CD4-positive, alpha-beta memory T cell (primary cell): ENCODE measurements at places on chromosomes 7 and 10.

GRCh38 chr7:45225311-45225947, 67.8 kb downstream of the RAMP3 start:
- DNase-seq = no peak

GRCh38 chr10:130233426-130233825, 97.2 kb downstream of the GLRX3 start:
- DNase-seq = no peak

DNA sequence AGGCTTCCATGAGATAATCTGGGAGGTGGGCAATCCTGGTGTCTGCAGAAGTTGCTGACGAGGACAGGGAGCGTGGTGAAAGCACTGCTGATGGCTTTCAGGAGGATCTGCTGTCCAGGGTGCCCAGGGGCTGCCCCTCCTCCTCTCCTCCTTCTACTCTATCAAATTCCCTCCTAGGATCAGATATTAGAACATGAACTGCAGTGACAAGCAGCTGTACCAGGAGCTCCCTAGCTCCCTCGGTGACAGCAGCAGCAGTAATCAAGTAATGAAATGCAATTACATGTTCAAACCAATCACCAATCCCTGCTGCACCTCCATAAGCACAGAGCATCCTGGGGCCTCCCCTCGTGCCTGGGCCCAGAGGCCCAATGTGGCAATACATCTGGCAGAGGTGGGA, 46.9 kb downstream of the GRID1 start:
- DNase-seq = no peak

- no peak for DNase-seq
These were observed 32.1 kb downstream of the KCNMA1 start for GRCh38 chr10:77605466-77605865.

DNA sequence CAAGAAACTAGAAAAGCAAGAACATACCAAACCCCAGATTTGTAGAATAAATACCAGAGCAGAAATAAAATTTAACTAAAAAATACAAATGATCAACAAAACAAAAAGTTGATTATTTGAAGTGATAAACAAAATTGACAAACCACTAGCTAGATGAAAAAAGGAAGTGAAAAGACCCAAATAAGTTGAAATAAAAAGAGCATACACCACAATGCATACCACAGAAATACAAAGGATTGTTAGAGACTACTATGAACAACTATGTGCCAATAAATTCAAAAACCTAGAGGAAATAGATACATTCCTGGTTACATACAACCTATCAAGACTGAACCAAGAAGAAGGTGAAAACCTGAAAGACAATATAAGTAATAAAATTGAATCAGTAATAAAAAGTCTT, 333.4 kb downstream of the SH2D4B start:
- DNase-seq = no peak

GRCh38 chr10:93154531-93154930, 80.8 kb downstream of the CYP26A1 start:
- DNase-seq = no peak

DNA sequence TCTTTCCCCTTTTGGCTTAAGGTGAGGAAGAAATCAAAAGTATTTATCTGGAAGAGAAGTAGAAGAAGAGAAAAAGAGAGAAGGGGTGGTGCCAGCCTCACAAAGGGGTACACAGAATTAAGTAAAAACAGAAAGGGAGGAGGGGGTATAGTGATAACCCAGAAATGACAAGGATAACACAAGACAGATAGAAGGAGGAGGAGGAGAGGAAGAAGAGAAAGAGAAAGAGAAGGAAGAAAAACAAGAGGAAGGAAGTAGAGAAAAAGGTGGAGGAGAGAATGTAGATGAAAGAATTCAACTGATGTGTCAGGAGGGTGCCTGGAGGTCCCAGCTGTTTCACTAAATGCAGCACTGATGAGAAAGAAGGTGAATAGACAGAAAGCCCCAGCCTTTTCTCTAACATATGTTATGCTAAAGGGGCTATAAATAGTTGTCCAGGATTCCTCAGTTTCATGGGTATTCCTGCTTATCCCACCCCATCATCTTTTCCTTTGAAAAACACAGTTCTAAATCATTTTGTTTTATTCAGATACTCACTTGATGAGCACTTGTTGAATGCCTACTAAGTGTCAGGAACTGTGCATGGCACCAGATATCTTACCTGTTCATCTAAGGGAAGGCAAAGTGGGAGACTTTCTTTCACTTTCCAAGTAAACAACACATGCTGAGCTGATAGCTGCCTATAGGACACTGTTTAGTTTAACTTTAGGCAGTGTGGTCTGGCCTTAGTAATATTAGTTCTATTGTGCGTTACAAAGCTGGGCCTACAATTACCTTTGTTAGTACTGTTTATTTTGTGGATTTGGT, 8.0 kb downstream of the SEMA3E start:
- no peak for DNase-seq

GRCh38 chr10:12716042-12716441, 285.5 kb downstream of the CCDC3 start:
- DNase-seq = no peak

DNA sequence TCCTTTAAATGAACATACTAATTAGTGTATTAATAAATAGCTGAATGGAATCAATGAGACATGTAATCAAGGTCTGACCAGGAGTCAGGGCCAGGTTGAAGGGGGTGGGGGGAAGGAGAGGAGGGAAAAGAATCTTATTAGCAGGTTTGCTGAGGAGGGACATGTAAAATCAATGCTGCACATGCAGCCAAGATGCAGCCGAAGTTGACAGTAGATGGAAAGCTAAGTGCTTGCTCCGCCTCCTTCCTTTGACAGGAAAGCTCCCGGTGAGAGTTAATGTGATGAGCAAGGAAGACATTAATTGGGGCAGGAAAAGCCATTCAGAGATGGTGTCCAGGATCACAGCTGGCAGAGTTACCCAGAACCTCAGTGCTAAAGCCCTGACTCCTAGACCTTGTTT, 24.4 kb downstream of the PLXNA4 start:
- no peak for DNase-seq

DNA sequence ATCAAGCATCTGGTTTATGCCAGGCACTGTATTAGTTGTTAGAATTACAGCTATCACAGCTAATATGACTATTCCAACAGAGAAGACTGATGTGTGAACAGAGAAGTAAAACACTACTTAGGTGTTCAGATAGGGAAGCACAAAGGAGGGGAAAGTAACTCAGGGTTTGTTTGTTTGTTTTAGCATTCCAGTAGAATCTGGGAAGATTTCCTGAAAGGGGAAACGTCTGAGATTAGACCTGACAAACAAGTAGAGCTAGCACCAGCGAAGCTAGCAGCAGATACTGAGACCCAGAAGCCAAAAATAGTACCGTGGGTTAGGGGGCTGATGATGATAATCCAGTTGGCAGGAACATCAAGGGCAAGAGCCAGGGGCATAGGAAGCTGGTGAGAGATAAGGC, 28.8 kb upstream of the KLHL7 start:
- DNase-seq = no peak

- peak; percentile 62 for DNase-seq
These were observed 31.0 kb downstream of the GET4 start for GRCh38 chr7:907158-907980.

GRCh38 chr7:159067576-159068487, 76.8 kb downstream of the VIPR2 start:
- no peak for DNase-seq

GRCh38 chr7:8109196-8110022, 140.8 kb downstream of the GLCCI1 start:
- DNase-seq = no peak

DNA sequence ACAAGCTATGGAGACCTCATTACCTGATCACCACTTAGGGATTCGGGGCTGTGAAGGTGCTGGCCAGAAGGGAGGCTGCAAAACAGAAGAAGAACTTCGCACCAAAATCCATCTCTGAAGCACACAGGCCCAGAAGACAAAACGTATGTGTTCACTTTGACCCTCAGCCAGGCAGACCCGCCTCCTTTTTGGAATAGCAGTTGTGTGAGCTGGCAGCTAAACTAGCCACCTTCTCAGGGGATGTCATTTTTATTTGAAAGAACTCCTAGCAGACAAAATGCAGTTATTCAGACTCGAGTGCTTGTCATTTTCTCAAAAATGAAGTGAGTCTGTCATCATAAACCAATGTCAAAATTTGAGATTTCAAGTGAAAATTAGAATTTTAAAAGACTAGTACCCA, 71.7 kb downstream of the TNS3 start:
- DNase-seq = no peak

DNA sequence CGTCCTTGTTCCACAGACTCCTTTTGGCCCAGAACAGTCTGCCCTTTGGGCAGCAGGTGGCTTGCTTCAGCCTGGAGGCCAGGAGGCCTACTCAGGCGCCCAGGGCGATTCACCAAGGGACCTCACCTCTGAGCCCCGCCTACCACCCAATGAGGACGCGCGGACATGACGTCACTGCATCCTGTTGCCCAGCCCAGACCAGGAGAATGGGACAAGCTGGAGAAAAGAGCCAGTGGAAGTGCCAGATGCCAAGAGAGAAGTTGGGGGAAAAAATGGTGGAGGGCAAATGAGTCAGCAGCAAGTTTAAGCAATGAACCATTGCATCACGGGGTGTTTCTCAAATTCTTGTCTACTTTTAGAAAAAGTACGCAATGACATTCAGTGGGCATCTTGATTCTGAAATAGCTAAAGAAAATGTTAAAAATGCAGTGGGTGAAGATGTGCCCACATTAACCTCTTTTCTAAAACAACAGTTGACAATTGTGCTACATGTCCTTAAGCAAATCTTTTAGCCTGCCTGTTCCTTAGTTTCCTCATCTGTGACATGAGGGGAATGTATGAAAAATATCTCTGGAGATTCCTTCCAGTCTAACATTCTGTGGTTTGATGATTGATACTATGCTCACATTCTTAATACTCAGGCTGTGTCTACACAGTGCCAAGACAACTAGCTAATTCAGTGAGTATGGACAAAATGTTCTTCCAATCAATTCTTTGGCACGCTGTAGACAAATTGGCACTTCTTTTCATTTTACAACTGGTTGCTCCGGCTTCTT, 23.9 kb upstream of the LEP start:
- DNase-seq = no peak

DNA sequence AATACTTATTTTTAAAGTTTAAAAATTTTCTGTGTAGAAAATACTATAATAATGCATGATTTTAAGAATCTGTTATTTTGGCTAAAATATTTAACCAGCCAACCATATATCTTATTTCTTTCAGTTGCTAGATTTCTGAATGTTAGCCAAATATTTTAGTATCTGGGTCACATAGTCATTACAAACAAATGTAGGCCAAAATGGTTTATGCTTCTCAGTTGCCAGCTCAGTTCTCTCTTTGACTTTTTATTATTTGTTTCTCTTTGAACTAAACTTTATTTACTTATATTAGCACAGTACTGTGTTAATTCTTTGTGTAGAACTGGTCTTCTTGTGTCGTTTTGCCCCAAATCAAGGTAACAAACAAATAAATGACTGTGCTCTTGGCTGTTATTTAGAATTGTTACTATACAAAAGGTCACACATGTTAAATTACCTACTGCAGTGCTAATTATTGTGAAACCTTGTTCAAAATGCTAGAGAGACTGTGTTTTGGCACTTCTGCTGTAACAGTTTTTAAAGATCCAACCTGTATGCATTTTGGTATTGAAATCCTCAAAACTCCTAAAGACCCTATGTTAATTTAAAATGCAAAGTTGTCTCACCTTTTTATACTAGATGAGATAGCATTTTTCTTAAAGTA, 39.8 kb downstream of the ZEB1 start:
- DNase-seq = no peak

DNA sequence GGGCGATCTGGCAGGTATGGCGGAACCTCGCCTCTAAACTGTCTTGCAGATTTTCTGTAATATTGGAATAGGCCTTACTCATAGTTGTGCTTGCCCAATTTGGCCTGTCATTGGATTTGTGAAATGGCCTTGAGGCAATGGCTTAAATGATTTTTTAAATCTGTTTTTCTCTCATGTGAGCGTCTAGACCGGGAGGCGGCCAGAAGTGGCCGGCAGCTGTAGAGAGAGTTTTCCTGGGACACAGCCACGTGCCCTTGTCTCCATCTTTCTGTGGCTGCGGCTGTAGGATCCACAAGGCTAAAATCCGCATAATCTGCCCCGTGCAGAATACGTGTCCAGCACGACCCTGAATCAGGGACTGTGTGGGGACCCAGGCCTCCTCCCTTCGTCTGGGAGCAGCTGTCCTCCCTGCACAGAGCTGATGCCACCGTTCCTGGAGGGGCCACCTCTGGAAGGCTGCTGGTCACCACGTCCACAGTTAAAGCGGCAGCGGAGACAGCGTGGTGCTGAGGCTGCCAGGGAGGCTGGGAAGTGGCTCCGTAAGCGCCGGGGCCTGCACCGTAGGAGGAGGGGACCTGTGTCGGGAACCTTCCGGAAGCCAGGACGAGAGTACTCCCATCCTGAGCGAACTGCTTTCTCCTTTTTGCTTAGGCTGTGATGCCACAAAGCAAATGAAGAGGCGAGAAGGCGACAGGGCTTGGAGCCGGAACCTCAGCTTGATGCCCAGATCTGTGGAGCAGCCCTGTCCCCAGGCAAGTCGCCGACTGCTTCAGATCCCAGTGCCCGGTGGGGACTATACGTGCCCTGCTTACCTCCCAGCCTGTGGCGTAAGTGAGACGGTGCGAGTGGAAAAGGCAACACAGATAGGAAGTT, 99.8 kb downstream of the DYNC2I1 start:
- DNase-seq = no peak

GRCh38 chr7:111985798-111986197, 220.4 kb downstream of the DOCK4 start:
- DNase-seq = no peak

GRCh38 chr7:143463556-143463955, 14.1 kb upstream of the TAS2R41 start:
- DNase-seq = no peak

DNA sequence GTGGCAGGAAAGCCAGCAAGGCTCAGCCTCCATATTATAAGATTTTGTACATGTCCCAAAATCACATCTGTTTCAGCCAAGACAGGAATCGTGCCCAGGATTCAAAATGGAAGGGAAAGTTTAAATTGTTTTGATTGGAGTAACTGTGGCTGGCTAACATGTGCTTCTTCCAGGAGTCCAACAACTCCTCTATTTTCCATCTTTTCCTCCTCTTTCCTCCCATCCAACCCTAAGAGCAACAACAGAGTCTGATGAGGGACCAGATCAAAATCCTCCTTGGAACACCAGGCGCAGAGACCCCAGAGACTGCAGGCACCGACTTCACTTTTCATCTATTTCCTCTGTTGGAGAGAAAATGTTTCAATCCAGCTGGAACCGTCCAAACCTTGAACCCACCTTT, 36.0 kb upstream of the SVIL start:
- no peak for DNase-seq

GRCh38 chr10:129897871-129898626, 66.0 kb downstream of the EBF3 start:
- DNase-seq = no peak

- no peak for DNase-seq
These were observed 2.8 kb upstream of the CYP3A4 start for GRCh38 chr7:99786726-99787335.

DNA sequence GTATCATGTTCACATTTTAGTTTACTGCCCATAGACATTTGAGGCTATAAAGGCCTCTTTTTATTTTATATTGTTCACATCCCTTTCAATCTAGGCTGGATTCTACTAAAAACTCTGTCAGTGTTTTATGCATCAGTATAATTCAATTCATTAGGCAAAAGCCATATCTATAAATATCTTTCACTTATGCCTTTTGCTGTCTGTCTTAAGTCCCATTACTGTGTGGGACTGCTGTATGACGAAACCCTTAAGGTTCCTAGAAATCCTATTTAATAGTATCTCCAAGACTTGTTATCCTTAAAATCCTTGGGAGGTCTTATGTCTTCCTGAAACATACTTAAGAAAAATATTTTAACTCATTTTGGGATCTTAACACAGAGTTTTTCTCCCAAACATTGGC, 139.2 kb downstream of the HGF start:
- DNase-seq = no peak

- no peak for DNase-seq
These were observed 663.2 kb downstream of the PARD3 start for GRCh38 chr10:34151931-34152330.
